ENCODE measurements at places on chromosomes 13 and 19.

GRCh38 chr13:86282442-86282841, 483.2 kb upstream of the SLITRK6 start:
- DNase-seq = no peak

GRCh38 chr13:97502181-97502580, 68.2 kb downstream of the RAP2A start:
- no peak for DNase-seq

- no peak for DNase-seq
Measured at GRCh38 chr13:36447501-36447900, 15.2 kb downstream of the CCNA1 start.

- DNase-seq = no peak
Measured at GRCh38 chr13:112651311-112651710, 38.5 kb upstream of the ATP11A start.

DNA sequence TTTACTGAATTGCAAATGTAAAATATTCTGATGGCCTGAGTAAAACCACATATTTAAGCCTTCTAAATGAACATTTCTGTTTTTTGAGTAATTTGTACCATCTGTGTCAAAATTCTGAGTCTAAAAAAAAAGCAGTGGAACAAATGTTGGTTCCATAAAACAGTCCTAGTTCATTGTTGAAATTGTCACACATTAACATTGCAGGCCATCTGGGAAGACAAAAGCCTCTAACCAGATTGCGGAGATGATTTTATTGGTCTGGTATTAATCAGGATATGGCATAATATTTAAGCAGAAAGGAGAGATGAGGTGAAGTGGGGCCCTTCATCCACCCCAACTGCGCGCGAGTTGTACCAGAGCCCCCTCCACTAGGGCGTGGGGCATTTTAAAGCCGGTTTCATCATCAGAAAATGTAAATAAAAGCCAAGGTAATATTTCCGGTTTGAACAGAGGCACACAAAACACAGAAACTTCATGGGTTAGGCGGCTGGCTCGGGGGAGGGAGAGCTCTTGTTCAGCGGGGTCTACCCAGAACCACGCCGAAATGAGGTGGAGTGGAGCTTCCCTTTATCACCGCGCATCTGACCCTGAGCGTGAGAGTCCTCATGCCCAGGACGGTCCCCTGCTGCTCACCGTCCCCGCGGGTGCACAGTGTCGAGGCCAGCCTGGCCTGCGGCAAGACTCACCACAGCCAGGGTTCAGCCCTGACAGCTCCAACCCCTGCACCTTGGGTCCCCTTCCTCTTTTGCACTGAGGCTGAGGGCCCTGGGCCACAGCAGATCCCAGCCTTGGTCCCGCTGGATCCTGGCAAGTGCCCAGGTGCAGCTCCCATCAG, 169.2 kb downstream of the URI1 start:
- no peak for DNase-seq

DNA sequence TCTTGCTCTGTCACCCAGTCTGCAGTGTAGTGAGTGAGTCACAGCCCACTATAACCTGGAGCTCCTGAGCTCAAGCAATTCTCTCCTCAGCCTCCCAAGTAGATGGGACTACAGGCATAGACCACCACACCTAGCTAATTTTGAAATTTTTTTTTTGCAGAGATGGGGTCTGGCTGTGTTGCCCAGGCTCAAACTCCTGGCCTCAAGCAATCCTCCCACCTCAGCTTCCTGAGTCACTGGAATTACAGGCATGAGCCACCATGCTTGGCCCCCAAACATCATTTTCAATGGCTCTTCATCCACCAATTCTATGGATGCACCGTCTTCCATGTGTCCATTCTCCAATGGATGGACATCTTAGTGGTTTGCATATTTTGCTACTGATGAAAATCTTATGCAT, 68.9 kb downstream of the ZNF557 start:
- DNase-seq = no peak

DNA sequence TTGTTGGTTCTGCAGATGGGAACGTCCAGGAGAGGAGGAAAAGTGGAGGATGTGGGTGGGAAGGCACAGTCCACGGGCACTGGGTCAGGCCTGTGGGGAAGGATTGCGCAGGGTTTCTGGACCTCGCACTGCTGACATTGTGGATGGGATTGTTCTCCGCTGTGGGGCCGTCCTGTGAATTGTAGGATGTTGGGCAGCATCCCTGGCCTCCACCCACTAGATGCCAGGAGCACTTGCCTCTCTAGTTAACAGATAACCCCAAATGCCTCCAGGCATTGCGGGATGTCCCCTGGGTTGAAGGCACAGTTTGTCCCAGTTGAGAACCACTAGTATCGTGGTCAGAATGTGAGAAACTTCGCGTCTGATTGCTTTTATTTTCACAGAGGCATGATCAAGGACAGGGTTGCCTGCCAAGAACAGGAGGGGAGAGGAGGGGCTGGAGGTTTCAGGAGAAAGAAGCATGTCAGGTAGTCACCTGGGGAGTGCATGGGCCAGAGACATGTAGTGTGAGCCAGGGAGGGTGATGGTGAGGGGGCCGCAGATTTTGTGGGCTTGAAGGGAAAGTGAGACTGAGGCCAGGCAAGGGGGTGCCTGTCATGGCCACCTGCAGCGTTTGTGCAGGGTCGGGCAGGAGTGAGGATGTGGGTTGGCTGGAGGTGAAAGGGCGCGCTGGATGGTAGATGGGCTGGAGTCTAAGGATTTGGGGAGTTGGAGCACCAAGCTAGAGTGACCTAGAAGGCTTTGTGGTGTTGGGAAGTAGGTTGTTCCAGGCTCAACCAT, 3.2 kb downstream of the ZNF628 start:
- DNase-seq = no peak

DNA sequence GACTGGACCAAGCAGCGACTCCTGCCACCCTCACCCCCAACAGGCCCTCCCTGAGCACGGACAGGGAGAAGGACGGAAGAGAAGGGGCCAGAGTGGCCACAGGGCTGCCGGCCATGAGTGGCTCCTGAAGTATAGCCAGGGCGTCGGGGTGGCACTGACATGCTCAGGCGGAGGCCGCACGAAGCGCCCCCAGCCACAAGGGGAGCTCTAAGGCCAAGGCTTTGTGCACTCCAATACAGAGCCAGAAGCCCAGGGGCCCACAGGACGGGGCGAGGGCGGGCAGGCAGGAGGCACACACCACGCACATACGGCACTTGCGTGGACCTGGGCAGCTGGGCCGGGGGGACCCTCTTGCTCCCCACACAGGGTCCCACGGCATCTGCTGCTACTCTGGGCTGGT, 52.0 kb downstream of the KLF2 start:
- DNase-seq = no peak

DNA sequence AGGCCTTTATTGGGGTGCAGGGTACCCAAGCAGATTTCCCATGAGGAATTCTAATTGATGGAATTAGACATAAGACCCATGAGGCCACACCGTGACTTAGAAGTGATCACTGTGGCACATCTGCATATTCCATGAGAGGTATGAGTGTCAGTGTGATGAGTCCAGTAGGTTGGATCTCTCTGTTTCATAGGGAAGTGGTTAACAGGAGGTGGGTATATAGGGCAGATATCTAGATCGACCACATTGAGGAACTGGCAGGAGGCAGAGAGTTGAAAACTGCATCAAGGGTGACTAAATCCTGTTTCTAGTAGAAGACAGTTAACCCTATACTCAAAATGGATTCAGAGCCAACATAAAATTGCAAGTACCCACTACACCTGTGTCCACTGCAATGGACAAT, 68.6 kb upstream of the MIR17HG start:
- no peak for DNase-seq

DNA sequence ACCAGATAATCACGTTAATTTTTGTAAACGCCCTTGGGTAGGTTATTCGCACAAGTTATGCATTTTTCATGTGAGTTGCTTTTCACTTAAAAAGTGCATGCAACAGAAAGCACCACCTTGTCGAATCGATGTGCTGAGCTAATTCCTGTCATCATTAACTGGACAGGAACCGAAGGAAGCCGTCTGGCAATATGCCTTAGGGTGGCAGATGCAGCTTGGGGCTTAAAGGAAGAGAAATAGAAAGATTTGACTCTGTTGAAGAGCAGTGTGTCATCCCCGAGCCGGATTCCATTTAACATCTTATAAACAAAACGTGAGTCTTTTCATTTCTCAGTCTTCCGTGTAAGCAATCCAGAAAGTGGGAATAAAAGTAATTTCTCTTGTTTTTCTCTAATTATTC, 70.0 kb downstream of the ATP11A start:
- DNase-seq = no peak

GRCh38 chr19:1168572-1169410, 5.3 kb downstream of the SBNO2 start:
- DNase-seq = no peak

GRCh38 chr13:111855191-111855590, 211.8 kb upstream of the SOX1 start:
- DNase-seq = no peak

DNA sequence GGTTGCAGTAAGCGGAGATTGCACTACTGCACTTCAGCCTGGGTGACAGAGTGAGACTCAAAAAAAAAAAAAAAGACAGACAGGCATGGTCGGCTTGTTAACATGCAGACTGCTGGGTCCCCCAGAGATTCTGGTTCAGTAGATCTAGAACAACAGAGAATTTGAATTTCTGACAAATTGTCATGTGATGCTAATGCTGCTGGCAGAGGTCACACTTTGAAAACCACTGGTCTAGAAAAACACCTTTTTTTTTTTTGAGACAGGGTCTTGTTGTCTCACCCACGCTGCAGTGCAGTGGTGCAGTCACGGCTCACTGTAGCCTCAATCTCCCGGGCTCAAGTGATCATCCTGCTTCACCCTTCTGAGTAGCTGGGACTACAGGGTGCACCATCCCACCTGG, 7.7 kb upstream of the LRFN3 start:
- DNase-seq = no peak

DNA sequence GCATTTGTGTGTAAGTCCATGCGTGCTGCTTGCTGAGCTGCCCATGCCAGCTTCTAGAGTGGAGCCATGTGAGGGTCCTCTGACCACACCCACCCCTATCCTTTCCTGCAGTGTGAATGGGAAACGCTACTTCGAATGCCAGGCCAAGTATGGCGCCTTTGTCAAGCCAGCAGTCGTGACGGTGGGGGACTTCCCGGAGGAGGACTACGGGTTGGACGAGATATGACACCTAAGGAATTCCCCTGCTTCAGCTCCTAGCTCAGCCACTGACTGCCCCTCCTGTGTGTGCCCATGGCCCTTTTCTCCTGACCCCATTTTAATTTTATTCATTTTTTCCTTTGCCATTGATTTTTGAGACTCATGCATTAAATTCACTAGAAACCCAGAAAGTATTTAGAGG, 10.3 kb downstream of the TBCB start:
- DNase-seq = no peak

- no peak for DNase-seq
Measured at GRCh38 chr13:51681037-51681678, 96.9 kb downstream of the WDFY2 start.

Data from hippocampal formation (tissue), 2 donors.